ENCODE measurements at places on chromosomes 3 and 15.

GRCh38 chr3:3448468-3448867 is 269.0 kb upstream of the CRBN start:
- DNase-seq, result no peak

DNA sequence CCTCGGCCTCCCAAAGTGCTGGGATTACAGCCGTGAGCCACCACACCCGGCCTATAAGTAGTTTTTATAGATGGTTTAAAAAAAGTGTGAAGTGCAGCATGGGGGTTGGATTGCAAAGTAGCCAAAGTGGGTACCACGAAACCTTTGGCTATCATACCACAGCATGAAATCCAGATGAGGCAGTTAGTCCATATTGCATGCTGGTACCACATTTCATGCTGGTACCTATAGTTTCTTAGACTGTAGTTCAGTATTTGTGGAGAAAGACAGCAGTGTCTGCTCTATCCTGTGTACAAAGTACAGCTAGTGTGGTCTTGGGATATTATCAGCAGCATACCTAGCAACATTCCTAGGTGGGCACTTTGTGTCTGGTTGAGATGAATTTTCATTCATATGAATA is 11.8 kb downstream of the ZNF609 start:
- no peak for DNase-seq

DNA sequence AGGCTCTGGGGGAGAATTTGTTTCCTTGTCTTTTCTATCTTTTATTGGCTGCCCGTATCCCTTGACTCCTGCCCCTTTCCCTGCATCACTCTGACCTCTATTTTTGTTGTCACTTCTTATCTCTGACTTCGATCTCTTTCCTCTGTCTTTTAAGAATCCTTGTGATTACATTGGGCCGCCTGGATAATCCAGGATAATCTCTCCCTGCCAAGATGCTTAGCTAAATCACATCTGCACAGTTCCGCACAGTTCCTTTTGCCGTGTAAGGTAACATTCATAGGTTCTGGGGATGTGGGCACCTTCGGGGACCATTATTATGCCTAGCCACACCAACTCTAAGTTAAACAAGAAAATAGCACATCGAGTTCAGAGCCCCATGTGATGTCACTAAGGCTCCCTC is 103.0 kb upstream of the DPPA4 start:
- no peak for DNase-seq

- no peak for DNase-seq
Observed at GRCh38 chr3:23439080-23439479, 236.0 kb downstream of the UBE2E2 start.

DNA sequence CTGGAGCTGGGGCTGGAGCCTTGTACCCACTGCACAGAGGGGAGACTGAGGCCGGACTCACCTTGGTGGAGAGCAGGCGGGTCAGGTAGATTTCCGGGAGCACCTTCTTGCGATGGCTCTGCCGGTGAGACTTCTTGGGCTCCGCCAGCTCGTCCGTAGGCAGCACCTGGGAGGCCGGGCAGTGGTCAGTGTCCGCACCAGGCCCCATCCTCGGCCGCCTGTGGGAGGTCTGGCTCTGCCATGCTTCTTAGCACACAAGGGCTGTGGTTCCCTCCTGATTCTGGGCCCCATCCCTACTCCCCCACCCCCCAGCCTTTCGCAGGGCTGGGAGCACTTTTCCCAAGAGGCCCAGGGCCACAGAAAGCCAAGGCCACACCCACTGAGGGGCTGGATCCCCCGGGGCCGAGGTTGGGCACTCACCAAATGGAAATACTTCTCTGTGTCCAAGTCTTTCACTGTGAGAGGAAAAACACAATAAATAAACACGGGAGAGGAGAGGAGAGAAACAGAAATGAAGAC is 17.4 kb downstream of the H1-8 start:
- no peak for DNase-seq

DNA sequence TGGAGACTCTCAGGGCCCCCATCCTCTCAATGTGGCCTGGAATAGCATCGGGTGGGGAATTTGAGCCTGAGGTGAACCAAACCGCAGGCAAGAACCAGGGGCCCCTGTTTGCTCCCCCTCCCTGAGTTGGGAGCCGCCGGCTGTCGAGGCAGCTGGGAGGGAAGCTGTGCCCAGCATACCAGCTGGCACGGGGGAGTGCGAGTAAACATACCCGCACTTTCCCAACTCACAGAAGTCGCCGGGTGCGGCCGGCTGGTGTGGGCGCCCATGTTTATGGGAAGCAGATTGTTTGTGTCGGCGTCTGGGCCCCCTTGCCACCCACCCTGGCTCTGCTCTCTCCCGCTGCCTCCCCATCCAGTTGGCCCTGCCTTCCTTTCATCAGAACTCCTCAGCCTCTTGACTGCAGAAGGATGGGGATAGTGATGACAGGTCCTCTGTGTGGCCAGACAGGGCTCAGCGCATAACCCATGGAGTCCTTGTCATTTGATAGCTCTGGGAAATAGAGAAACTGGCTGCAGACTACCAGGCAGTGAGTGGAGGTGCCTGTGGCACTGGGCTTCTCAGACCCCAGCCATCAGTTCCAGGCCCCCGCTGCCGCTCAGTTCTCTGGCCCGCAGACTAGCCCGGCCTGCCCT is 60.4 kb downstream of the CACNA2D2 start:
- DNase-seq, result no peak

DNA sequence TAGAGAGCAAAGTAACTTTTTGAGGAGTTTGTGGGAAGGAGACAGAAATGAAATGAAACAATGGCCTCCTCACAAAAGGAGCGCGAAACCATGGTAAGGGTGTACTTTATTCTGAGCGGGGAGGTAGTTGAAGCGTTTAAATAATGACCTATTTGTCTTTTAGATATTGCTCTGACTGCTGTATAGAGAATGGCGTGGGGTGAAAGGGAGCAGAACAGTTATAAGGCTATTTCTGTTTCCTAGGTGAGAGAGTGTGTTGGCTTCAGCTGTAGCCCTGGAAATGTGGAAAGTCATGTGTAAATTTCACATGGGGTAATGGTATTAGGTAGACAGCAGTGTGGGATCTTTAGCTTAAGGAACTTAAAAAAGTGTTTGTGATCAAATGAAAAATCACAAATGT is 54.9 kb downstream of the CNTN4 start:
- DNase-seq, result no peak

- no peak for DNase-seq
Observed at GRCh38 chr3:12442654-12443501, 41.4 kb upstream of the TSEN2 start.

- peak; percentile 77 for DNase-seq
Observed at GRCh38 chr3:13879946-13880810, at the start of gene WNT7A. Gene WNT7A, minus strand, starts transcription at chr3:13880071. Its CDS starts 255 bp downstream, at chr3:13879816.

GRCh38 chr3:48404440-48405342 is 25.2 kb downstream of the PLXNB1 start:
- DNase-seq, result no peak

GRCh38 chr3:132283916-132284405 is 33.2 kb upstream of the ACP3 start:
- DNase-seq, result no peak

GRCh38 chr3:73408634-73409033 is 216.1 kb downstream of the PDZRN3 start:
- DNase-seq, result no peak

- DNase-seq, result peak; percentile 63
Observed at GRCh38 chr3:33139996-33140395, 26.2 kb downstream of the CRTAP start.

- peak; percentile 77 for DNase-seq
Observed at GRCh38 chr3:133821767-133822638, 16.4 kb downstream of the SRPRB start.

- peak; percentile 20 for DNase-seq
Observed at GRCh38 chr3:111351334-111351733, 190.7 kb upstream of the CD96 start.

DNA sequence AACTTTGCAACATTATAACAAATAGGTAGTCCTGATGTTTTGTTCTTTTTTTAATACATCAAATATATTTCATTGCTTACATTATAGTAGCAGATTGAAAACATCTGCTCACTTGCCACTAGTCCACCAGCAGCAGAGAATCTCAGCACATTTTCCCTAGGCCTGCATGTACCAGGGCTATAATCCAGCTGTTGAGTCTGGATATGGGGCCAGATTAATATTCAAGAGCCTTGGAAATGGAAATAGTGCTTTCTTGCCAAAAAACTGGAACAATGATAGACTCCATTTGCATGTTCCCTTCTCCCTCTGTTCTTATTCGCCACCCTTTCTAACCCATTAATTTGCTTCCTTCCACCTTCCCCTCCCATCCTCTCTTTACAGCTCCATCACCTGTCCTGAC is 288.0 kb downstream of the EPHA3 start:
- DNase-seq, result no peak

- peak; percentile 59 for DNase-seq
Observed at GRCh38 chr3:71673486-71673885, 51.7 kb downstream of the EIF4E3 start.

GRCh38 chr15:28885128-28885629 is 595 bp upstream of the APBA2 start:
- DNase-seq, result no peak

DNA sequence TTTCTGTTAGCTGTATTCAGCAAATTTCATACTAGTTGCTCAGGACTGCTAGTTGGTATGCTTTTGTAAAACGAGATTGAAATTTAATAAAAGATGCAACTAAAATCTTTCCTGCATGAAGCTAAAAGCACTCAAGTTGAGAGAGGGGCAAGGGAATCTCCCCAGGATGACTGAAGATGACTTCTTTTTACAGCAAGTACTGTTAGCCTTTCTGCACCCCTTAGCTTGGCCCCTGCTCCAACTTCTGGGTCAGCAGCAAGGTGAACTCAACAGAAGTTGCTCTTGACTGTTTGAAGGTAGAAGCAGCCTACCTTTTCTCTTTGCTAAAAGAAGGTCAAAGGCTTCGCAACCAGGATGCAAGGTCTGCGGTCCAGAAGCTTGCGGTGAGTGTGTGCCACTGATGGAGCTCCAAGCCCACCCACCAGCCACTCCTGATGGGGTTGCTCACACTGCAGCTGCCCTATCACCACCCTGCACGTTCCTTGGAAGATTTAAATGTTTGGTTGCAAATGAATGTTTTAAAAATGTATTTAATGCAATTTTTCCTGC is 32.5 kb downstream of the NME9 start:
- DNase-seq, result no peak

DNA sequence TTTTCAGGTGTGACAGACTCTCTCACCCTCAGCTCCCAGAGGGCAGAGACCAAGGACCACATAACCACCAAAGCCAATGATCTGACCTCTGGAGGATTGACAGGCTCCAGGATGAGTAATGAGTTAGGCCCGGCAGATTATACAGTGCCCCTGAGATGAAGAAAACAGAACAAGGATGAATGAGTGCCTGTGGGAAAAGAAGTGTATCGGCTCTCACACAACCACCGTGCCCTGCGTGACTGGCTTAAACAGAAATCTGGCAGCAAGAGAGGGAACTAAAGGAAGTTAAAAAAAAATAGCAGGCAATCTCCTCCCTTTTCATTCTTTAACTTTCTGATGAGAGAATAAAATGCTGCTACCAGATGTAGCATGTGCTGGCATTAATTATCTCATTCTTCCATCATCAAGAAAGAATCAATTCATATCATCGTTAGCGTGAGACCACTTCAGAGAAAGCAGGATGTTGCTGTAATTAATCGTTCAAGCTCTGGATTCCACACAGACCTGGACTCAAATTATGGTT is 227.5 kb upstream of the COL8A1 start:
- peak; percentile 17 for DNase-seq

GRCh38 chr15:55518641-55519040 is 10.6 kb upstream of the DNAAF4 start:
- DNase-seq, result no peak

- no peak for DNase-seq
Observed at GRCh38 chr3:49020330-49021212, 1.4 kb upstream of the NDUFAF3 start.

- no peak for DNase-seq
Observed at GRCh38 chr3:150609988-150610387, 6.9 kb downstream of the SELENOT start.

GRCh38 chr3:89252860-89253259 is 145.4 kb downstream of the EPHA3 start:
- peak; percentile 7 for DNase-seq

DNA sequence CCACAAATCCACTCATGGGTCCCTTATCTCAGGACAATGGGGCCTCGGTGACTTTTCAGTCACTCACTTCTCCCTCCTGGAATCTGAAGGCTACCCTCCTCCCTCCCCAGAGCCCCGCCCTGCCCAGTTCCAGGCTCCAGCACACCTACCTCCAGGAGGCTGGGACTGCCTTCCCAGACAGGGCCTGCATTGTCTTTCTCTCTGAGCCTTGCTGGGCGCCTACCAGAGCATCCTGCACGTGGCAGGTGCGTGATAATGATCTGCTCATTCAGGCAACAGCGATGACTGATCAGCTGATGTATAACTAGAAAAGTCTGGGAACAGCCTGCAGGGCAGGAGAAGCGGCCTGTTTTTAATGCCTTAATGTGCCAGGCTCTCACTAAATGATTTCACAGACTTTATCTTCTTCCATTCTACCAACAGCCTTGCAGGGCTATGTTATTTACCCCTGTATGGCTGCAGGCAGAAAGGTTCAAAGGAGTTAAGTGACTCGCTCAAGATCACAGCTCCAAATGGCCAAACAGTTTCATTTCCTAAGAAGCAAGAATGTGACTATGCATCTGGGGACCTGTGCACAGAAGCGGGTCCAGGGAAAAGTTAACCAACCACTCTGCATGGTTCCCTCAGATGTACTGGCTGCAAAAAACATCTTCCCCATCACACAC is 6.3 kb downstream of the ADAMTS17 start:
- no peak for DNase-seq

- no peak for DNase-seq
Observed at GRCh38 chr3:14157951-14158350, 20.4 kb downstream of the XPC start.

GRCh38 chr3:141278196-141279076 is 46.8 kb downstream of the PXYLP1 start:
- DNase-seq, result peak; percentile 29

DNA sequence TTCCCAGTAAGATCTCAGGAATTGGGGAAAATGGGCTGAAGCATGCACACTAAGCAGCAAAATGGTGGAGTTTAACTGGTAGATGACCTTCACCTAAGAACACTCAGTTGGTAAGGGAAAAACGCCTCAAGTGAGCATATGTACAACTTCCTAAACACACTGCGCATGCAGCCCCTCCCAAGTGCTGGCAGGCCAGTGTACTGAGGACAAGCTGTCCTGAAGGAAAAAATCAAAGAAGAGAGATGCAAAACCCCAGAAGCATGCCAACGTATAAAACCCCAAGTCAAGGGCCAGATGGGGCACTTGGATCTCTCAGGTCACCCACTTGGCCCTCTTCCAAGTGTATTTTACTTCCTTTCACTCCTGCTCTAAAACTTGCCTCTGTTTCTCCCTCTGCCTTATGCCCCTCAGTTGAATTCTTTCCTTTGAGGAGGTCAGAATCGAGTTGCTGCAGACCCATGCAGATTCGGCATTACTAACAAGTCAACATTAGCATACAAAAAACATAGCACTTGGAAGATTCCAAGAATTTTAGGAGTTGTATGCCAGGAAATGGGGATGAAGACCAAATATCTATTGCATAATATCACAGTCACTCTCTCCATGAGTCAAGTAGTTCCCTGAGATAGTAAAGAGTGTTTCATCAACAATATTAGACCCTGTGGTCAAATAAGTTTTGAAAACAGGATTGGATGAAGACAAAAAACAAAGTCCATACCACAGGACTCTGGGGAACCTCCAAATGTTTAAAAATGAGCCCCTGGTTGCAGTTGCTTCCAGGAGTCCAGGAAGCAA is 10.8 kb upstream of the FYCO1 start:
- peak; percentile 63 for DNase-seq

GRCh38 chr3:170862618-170863374 is 7.2 kb downstream of the RPL22L1 start:
- DNase-seq, result no peak

Measured in epithelial cell of esophagus (primary cell).